Stimulated activated CD8-positive, alpha-beta memory T cell treated with anti-CD3 and anti-CD28 coated beads, Interleukin-15, amount 100 ng/mL, for 4 hours (primary cell): ENCODE measurements at places on chromosomes 11 and 22.

GRCh38 chr11:96126917-96127595 lies 203.1 kb upstream of the MTMR2 start:
- DNase-seq = no peak

DNA sequence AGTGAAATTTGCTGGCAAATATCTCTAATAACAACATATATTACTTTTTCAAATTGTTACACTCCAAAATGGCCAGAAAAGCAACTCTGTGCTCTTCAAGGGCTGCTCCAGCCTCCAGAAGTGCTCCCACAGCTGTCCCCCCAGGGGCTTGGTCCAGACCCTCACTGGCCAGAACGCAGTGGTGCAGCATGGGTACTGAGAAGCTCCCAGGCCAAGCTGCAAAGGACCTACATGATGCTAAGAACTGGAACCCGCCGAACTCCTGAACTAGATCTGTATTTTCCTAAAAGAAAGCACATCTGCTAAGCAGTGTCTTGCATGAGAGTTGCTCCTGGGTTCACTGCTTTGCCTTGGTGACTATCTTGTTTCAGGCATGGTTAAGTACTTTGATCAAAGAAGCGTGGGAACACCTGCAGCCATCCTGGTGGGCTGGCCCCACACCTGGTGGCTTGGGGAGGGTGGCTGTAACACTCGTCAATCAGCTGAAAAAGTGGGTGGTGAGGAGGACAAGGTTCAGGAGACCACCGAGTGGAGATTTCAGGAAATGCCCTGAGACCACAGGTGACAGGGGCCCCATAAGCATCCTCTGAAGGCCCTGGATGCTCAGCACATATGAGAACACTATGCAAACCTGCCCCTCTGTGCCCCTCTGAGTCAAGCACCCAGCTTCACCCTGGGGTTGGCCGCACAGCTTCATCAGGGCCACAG lies 72.7 kb upstream of the PITPNB start:
- DNase-seq = no peak

DNA sequence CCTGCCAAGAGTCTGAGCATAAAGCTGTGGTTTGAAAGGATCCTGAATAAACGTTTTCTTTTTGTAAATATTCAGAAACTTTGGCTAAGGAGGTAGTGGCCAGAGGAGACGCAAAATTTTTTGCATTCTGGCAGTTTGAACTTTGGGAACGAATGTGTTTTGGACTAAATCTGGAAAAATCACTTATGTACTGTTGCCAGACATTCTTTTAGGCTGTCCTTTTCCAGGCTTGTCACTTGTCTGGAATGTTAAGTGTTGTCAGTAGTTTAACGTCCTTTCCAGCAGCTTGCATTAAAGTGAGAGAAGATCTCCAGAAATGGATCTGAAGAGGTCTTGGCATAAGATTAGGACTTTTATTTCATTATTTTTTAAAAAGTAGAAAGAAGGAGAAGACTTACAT lies 18.5 kb downstream of the SPECC1L start:
- DNase-seq = no peak

DNA sequence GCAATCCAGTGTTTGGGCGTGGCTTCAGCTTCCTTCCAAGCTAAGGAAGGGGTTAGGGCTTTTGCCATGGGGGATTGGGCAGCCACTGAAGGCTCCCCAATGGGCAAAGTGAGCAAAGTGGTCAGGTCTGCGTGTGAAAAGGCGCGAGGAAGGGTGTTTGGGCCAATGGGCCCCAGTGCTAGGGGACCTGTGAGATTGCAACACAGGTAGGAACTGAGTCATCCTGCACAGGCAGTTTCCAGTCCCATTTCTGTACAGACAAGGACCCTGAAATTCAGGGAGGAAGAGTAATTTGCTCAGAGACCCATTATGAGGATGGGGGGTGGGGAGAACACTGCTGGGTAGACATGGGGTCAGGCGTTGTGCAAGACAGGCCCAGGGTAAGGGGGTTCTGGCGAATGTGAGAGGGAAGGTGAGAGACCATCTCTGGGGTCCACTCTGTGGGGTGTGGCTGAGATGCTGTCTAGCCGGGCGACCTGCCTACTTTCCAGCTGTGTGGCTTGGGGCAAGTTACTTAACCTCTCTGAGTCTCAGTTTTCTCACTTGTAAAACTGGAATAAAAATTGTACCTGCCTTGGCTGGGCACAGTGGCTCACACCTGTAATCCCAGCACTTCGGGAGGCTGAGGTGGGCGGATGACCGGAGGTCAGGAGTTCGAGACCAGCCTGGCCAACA lies 7.3 kb downstream of the CCDC88B start:
- no peak for DNase-seq

DNA sequence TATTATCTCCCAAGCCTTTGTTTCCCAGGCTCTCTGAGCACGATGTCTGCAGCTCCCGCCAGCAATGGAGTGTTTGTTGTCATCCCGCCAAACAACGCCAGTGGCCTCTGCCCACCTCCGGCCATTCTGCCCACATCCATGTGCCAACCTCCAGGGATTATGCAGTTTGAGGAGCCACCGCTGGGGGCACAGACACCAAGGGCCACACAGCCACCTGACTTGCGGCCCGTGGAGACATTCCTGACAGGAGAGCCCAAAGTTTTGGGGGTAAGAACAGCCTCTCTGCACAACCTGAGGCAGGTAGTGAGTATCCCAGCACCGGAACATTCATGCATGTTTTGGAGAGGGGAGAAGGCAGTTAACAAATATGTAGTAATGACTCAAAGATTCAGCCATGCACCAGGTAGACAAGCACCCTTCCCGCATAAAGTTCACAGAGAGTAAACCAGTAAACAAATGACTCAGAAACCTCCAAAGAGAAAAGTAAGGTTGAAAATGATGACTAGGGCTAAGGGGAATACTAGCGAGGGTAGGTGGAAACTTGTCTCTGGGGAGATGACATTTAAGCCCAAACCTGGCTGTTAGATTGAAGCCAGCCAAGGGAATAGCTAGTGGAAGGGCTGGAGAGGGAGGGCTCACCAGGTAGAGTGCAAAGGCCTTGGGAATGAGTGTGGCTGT lies 7.2 kb downstream of the MS4A15 start:
- DNase-seq = no peak

DNA sequence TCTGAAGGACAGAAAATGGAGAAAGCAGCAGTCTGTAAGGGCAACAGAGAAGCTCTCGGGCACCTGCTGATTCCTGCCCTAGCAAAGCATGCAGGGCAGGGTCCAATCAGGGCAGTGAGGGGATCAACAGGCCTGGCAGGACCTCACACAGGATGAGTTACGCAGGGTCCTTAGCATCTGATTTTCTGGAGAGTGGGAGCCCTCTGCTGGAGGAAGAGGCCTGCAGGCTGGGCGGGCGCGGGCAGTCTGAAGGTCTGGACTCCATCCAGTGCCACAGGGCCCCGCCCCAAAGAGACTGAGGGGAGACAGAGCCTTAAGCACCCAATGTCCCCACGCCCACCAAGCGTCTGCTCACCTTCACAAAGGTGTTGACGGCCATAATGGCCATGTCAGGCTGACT lies 28.9 kb downstream of the AP1B1 start:
- no peak for DNase-seq

DNA sequence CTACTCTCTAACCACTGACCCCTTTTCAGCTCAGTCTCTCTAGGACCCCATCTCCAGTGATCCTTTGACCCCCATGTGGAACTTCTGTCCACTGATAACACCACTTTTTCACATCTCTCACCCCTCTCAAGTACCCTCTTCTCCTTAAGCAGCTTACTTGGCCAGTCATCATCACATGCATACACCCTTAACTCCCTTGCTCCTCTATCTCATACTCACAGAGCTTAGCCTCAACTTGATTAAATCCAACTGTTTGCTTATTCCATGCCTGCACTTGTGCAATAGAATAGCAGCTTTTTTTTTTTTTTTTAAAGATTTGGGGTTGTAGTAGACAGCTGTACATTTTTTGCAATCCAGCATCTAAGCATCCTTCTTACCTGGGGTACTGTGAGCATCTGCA lies 22.2 kb downstream of the AQP11 start:
- DNase-seq = no peak

- DNase-seq = no peak
Measured at GRCh38 chr11:128343135-128343514, 244.2 kb downstream of the ETS1 start.

- no peak for DNase-seq
Measured at GRCh38 chr11:79535606-79536005, 94.8 kb upstream of the TENM4 start.

DNA sequence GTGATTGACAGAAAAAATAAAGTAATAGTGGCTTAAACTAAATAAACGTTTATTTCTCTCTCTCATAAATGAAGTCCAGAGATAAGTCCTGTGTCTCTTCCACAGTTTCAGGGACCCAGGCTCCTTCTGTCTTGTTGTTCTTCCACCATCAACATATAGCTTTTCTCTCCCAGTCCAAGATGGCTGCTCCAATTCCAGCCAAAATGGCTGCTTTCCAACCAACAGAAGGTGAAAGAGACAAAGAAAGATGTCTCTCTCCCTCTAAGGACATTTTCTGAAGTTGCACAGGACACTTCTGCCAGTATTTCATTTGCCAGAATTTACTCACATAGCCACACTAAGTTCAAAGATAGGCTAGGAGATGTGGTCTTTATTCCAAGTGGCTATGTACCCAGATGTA lies 9.4 kb upstream of the PLEKHB1 start:
- DNase-seq = no peak

GRCh38 chr11:100776212-100776896 lies 89.3 kb downstream of the ARHGAP42 start:
- DNase-seq = no peak

DNA sequence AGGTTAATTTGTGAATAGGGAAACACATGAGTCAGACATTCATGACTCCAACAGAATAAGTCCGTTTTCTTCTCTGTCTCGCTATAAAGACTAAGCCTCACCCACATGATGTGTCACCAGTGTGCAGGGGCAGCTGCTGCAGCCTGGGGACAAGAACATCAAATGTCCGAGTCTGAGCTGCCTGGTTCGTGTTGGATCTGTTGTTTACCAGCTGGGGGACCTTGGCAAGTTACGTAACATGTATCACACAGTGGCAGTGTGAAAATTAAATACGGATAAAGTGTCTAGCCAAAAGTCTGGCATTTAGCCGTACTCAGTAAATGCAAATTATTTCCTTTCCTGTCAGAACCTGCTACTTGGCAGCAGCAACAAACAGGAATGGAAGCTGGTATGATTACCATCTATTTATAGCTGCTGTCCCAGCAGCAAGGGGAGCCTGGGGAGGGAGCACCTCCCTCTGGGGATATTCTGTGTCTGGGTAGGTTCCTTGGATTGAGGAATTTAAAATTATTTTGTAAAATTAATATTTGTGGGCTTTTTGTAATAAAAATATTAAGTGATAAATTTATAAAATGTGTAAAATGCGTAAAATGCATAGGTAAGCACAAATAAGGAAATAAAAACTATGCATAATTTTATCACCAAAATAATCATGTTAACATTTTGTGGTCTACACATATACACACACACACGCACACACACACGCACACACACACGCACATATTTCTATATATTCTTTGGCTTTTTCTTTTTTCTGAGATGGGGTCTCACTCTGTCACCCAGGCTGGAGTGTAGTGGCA lies 1.3 kb upstream of the CLDN25 start:
- no peak for DNase-seq

DNA sequence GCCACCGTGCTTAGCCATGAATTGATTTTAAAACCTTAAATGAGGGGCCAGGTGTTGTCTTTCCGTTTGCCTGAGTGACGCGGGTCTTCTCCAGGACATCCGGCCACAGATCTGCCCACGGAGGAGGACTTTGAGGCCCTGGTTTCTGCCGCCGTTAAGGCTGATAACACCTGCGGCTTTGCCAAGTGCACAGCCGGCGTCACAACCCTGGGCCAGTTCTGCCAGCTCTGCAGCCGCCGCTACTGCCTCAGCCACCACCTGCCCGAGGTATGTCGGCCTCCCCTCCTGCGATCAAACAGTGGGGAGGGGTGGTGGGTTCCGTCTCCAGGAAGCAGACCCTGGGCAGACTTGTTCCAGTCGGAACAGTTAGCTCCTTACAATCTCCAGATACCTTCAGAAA lies 34.4 kb downstream of the IGHMBP2 start:
- DNase-seq = no peak

GRCh38 chr22:17580441-17581031 lies 17.2 kb downstream of the SLC25A18 start:
- no peak for DNase-seq

- no peak for DNase-seq
Measured at GRCh38 chr11:19892387-19892786, 179.8 kb downstream of the NAV2 start.

DNA sequence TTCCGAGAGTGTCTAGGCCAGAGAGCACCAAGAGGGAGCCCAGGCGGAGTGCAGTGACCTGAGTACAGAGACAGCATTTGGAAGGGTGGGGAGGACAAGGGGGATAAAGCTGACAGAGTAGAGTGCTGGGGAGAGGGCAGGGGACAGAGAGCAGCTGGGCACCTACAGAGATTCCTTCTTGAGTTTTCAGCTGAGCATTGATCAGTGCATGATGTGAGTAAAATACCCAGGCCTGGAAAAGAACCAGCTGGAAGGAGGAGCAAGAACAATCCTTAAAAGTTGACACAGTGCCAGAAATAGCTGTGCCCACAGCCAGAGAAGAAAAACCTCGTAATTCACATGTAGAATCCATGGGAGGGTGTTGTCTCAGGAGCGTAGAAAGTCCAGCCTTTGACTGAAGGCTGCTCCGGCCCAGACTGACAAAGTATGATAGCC lies 33.9 kb upstream of the PANX2 start:
- DNase-seq = no peak

DNA sequence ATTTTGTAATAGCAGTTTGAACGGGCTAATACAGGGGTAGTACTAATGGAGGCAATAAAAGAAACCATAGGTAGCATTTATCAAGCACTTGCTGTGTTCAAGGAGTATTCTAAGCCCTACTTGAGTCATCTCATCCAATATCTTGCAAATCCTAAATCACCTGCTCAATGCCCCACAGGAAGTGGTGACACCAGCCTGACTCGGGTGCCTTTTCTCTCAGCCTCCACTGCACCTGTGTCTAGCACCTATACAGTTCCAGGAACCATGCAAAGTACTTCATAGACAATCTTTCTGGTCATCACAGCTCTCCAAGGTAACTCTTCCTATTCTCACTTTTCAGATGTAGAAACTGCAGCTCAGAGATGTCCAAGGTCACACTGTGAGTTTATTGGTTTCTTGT lies 98.0 kb downstream of the PRR5L start:
- DNase-seq = no peak

DNA sequence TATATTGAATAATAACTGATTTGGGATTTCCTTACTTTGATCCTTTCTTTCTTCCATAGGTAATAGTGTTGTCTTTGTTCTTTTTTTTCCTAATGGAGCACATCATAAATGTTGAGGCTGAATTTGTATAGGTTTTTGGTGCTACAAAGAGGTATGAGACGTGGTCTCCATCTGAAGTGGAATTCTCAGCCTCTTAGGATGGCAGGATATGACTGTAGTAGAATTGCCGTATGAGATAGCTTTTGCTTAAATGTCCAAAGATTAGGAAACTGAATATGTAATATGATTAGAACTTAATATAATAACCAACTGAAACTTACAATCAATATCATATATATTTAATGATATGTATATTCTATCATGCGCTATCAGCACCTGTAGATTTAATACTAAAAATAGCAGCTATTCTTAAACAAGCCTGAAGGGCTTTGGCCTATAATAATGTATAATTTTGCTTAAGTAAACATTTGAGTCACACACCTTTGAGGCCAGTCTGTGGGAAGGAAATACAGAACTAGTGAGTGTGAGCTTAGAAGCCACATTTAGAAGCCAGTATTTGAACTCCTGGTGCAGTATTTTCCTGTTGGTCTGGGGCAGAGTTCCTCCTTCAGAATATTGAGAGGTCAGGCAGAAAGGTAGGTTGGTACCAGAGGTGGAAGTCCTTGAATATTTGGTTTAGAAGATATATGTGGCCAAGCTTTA lies 62.6 kb downstream of the SWAP70 start:
- no peak for DNase-seq
